Effector memory CD4-positive, alpha-beta T cell (primary cell): ENCODE measurements at places on chromosomes 1 and 21.

DNA sequence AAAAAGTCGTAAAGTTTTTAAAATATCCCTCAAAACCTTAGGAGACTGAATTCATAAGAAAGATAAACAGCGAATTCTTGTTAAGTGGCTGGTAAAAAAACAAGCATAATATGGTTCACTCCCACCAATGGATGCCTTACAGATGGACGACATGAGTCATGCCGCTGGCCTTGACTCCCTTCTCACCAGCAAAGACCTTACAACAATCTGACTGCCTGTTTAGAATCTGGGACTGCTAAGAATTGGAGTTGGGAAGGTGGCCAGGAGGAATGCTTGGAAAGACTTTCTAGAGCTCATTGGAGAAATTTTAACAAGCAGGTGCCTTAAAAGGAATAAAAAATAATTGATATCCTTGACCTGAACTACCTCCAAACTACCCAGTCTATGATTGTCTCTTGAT is 206.9 kb upstream of the FMN2 start:
- H3K4me3 ChIP-seq: no peak overlapping the region
- no peak for DNase-seq
- H3K36me3 ChIP-seq: no peaks in the 10 kb centered on the region
- H3K27ac ChIP-seq: no peak overlapping the region

DNA sequence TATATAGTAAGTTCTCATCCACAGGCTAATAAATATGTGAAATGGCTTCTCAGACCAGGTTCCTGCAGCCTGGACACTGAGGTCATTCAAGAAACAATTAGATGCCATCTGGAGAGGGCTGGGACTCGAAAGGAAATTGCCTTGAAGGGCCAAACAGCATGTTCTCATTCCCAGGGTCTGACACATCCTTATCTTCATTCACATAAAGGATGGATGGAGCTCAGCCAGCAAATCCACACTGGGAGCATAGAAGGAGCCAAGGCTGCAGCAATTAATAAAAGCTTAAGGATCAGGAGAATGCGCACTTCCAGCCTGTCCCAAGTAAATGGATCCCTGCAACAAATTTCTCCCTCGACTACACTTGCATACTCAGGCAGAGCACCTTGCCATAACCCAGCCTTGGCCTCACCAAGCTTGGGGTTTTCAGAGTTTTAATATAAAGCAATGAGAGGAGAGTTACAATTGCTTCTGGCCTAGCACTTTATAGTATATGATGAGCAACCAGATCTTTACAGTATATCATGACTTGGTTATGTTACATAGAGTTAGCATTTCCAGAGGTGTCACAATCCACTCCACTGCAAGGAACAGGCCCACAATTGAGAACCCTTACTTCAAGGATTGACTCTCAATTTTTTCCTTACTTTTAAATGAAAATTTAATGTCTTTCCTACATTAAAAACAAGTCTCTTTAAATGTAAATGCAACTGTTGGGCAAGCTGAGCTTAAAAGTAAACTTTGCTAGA is 55.9 kb downstream of the BCAR3 start:
- H3K36me3 ChIP-seq: no peaks in the 10 kb centered on the region
- no peak for DNase-seq
- no peaks in the 10 kb centered on the region for H3K4me1 ChIP-seq
- no peak overlapping the region for H3K4me3 ChIP-seq
- no peak overlapping the region for H3K27ac ChIP-seq

DNA sequence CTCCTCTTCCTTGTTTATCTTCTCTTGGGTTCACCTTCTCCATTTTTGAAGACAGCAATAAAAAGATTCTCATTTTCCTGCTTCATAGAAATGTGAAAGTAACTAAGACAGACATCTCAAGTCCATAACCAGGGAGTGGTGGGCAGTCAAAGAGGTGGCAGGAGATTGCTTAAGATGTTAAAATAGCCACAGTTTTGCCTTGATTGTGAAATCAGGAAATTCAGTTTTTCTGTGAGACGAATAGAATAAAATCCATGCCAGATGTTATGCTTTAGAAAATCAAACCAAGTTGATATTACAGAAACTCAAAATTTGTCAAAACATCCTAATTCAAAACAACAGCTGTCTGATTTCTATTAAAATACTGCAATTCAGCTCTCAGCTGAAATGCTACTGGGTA is 57.2 kb downstream of the TNN start:
- no peak overlapping the region for H3K4me3 ChIP-seq
- DNase-seq: no peak
- H3K36me3 ChIP-seq: no peaks in the 10 kb centered on the region
- H3K27me3 ChIP-seq: no peaks in the 10 kb centered on the region

DNA sequence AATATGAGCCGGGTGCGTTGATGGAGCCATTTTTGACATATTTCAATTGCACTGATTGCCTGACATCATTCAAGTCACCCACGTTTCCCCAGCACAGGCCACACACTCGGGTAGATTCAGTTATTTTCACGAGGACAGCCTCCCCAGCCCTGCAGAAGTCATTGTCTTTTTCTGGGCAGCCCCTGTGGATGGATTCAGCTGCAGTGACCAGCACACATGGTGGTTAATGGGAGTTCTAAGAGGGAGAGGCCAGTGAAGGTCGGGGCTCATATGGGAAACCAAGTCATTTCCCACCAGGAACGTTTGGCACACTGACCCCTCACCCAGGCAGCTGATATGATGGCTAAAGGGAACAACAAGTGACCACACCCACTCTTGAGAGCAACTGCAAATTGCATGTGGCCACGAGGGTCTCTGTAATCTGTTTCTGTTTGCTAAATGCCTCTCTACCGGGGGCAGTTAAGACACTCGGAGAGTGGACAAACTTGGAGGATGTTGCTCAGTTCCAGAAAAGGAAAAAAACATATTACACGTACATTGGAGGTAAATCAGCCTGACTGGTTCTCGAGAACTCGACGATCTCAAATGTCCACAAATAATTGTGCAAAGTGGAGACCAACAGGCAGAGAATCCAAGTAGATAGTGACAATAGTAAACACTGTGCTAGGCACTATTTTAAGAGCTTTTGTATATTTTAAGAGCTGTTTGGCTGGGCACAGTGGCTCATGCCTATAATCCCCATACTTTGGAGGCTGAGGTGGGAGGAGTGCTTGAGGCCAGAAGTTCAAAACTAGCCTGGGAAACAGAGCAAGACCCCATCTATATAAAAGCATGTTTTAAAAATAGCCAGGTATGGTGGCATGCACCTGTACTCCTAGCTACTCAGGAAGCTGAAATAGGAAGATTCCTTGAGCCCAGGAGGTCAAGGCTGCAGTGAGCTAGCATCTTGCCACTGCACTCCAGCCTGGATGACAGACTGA is 167.2 kb upstream of the IRF2BP2 start:
- peaks cover 3% of the 10 kb centered on the region for H3K27me3 ChIP-seq
- no peak for DNase-seq
- H3K4me1 ChIP-seq: peaks cover under 1% of the 10 kb centered on the region
- H3K36me3 ChIP-seq: no peaks in the 10 kb centered on the region
- H3K27ac ChIP-seq: no peak overlapping the region

DNA sequence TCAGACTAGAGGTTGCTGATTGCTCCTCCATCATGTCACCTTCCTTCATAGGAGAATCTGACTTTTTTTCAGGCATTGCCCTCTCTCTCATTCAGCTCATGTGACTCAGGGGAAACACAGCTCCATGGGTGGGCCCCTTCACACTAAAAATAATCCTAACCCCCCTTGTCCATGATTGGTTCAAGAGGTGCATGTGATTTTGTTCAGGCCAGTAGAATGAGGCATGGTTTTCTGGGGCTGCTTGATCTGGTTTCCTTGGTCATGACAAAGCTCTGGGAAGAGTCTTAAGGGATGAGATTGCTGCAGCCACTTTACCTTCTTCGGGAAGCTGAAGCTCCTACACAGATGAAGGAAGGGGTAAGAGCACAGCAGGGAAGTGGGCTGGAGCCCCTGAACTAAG is 56.3 kb downstream of the SPAG17 start:
- H3K36me3 ChIP-seq: no peaks in the 10 kb centered on the region
- no peak overlapping the region for H3K27ac ChIP-seq
- H3K27me3 ChIP-seq: no peaks in the 10 kb centered on the region
- no peaks in the 10 kb centered on the region for H3K4me1 ChIP-seq
- no peak overlapping the region for H3K4me3 ChIP-seq
- DNase-seq: no peak
